ENCODE measurements at places on chromosomes 16 and 17.

GRCh38 chr16:20265019-20265418, 62.3 kb downstream of the GP2 start:
- DNase-seq: no peak

GRCh38 chr16:4544473-4544872, 5.9 kb upstream of the CDIP1 start:
- no peak for DNase-seq

DNA sequence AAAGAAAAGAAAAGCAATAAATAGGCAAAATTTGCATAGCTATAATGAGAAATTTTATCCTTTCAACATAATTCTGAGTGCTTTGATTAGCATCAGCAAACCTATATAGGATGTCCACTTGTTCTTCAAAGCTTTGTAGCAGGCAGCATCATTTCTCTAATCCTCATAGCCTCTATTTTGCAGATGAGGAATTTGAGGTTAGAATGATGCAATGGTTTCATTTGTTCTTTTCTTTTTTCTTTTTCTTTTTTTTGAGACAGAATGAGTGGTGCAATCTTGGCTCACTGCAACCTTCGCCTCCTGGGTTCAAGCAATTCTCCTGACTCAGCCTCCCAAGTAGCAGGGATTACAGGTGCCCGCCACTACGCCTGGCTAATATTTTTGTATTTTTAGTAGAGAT, 594.4 kb downstream of the TOX3 start:
- no peak for DNase-seq

DNA sequence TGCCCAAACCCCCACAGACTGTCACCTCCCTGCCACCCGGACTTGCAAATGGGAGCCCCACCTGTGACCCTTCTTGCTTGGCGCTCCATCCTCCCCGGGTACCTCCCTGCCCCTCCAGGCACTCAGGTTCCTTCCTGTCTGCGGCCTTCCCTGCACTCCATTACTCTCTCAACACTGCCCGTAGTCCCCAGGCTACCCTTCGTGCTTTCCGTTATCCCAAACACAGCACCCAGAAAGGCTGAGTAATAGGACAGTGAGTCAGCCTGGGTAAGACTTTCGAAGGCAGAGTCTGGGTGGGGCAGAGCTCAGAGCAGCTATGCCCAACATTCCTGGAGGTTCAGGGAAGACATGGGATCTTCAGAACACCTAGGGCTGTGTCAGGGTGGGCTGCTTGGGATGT, 16.6 kb upstream of the C16orf74 start:
- peak; percentile 60 for DNase-seq

DNA sequence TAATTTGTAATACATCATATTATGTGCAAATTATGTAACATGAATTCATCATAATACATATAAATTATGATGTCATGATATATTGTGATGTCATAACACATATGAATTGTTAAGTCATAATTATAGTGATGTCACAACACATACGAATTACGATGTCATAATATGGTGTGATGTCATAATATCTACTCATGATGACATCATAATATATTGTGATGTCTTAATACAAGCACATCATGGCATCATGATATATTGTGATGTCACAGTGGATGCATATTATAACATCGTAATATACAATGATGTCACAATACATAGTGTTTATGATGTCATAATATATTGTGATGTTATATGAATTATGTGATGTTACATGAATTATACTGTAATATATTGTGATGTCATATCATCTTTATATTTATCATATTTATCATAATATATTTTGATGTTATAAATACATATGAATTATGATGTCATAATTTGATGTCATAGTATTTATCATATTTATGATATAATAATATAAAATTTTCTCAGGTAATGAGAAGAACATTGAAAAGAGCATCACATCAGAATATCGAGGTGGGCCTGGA, 1793.0 kb downstream of the TP53TG3F start:
- DNase-seq: no peak

GRCh38 chr17:3744014-3744413, 20.3 kb downstream of the HASPIN start:
- DNase-seq: no peak

DNA sequence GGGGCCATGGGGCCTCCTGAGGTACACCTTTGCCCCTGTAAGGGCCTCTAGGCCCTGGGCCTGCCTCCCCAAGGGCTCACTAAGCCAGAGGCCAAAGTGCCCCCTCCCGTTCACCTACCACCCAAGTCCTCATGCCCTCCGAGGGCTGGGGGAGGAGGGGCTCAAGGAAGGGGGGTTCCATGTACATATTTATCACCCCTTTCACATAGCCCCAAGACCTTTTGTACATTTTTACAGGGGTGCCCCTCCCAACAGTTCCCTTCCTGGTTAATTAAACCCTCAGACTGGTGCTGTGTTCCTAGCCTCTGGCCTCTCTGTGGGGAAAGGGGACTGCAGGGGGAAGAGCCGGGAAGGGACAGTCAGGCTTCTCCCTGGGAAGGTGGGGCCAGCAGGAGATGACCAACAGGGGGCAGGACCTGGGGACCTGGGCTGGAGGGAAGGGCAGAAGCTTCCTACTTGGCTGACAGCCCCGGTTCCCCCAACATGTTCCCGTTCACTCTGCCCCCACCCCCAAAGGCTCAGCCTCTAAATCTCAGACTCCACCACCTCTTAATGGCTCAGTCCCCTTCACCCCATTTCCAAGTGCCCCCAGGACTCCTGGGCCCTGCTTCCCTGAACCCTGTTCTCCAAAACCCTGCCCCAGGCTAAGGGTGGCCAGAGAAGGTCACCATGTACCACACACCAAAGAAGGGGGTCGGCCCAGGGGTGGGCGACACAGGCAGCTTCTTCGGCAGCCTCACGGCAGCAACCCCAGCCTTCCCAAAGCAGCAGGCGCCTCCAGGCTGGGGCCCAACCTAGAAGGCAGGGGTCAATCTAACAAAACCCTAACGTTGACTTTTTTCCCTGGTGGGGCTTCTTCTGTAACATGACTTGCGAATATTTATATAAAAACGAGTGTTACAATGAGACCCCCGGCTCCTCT, 11.9 kb downstream of the FBRS start:
- DNase-seq: no peak

- no peak for DNase-seq
Observed at GRCh38 chr17:27849474-27850185, 43.5 kb downstream of the LYRM9 start.

DNA sequence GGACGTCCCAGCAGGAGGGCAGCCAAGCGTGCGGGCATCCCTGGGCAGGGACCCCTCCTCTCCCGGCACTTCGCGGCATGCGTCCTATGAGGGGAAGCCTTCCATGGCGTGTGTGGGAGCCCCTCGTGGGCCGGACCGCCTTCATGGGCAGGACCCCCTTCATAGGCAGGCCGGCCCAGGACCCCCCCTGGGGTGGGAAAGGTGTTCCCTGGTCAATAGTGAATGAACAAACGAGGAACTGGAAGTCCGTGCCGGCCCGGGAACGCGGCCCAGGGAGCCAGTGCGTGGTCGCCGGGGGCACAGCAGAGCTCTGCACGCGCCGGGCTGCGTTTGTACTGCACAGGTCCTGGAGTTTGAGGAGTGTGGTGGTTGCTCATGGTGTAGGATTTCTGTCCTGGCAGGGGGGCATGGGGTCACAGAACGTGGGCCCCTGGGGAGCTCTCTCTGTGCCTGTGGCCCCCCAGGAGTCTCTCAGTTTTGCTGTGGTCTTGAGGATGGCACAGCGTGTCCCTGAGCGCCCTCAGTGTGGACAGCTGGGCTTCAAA, 13.9 kb downstream of the BAIAP2 start:
- no peak for DNase-seq

- DNase-seq: no peak
Observed at GRCh38 chr17:40950176-40950575, 12.7 kb upstream of the KRT23 start.

DNA sequence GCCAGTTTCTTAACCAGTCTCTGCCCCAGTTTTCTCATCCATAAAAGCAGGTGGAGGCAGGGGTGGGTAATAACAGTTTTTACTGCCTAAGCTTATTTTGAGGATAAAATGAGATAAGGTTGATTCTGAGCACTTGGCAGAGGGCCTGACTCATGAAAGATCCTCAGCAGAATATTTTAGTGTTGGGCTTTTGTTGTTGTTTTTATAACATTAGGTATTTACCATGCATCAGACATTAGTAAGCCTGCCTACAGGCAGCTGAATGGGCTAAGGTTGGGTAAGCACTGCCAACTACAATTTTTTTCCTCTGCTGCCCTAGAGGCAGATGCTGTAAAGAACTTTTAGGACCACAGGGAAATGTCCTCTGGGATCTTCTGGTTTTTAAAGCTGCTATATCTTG, 43.1 kb downstream of the SCNN1G start:
- DNase-seq: no peak

- DNase-seq: no peak
Observed at GRCh38 chr17:17624741-17625140, 33.2 kb upstream of the PEMT start.

DNA sequence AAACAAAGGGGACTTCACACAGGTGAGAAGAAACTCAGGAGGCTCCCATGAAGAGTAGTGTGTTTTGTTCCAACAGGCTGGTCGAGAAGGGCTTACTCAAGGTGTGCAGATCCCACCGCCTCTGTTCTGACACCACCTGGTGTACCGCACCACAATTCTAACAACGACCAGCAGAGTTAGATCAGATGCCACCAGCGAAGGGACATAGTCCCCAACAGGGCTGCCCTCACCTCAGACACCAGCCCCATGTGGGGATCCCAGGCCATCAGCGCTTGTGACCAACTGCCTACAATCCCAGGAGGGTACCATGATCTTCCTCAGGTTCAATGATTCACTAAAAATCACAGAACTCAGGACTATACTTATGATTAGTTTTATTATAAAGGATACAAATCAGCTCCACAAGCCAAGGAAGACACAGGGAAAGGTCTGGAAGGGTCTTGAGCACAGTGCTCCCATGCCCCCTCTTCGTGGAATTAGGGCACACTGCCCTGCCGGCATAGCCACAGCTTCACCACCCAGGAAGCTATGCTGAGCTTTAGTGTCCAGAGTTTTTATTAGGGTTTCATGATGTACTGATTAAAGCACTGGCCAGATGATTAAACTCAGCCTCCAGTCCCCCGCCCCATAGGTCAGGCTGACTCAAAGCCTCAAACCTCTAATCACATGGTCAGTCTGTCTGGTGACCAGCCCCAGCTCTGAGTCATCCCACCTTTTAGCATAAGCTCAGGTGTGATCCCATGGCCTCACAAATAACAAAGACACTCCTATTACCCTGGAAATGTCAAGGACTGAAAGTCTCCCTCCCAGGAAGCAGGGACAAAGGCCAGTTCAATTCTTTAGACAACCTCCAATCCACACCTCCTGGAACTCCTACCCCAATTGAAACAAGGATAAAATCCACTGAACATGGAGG, 26.0 kb downstream of the TRIM25 start:
- DNase-seq: no peak

DNA sequence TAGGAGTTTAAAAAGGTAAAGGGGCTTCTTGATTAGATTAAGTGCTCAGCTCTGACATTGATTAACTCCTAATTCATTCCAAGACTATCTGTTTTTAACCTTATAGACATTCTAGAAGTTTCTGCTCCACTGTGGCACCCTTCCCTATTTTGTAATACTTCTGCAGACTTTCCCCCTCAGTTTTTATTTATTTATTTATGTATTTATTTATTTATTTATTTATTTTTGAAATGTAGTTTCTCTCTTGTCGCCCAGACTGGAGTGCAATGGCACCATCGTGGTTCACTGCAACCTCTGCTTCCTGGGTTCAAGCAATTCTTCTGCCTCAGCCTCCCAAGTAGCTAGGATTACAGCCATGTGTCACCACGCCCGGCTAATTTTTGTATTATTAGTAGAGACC, 185.8 kb downstream of the PHKB start:
- no peak for DNase-seq

DNA sequence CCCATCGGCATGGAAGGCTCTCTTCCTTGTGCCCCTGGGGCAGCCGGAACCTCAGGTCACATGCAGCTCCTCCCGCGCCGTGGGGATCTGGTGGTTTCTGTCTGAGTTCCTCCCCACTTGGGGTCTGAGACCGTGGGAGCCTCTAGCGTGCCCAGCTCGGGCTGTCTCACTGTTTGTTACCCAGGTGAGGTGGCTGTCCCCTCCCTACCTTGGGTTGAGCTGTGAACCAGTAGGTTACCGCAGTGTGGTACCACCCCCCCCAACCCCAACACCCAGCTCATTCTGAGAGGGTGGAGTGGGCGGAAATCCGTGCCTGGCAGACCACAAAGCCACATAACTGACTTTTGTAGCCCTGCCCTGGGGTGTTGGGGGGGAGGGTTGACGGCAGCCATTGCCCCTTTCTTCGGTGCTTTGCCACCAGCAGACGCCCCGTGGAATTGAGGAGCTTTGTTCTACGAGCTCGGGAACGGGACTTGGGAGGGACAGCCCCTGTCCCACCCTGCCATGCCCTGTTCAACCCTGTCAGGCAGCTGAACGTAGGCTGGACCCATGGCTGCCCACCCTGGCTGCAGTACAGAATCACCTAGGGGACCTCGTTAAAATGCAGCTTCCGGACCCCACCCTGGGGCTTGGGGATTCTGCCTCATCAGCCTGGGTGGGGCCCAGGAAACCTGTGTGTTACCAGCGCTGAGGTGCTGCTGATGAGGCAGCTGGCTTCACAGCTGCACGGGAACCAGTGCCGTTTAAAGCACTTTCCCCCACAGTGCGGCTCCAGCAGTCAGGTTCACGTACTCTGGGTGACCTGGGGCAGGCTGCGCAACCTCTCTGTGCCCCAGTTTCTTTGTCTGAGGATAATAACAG, 18.5 kb downstream of the RAP1GAP2 start:
- no peak for DNase-seq

DNA sequence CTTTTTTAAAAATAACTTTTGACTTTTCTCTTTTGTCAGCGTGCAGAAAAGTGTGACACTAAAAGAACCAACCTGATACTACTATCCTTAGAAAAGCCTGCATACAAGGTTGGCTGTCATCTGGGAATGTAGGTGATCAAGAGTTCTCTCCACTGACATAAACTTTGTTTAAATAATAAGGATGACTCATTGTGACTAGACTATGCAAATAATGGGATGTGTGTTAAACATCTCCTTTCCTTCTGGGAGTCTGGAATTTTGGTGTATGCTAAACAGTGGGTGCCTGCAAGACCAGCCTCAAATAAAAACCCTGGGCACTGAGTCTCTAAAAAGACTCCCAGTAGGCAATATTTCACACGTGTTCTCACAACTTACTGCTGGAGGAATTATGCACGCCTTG, 373.4 kb downstream of the CNTNAP4 start:
- no peak for DNase-seq

- DNase-seq: no peak
Observed at GRCh38 chr17:81234940-81235821, 3.7 kb downstream of the TEPSIN start.

GRCh38 chr16:65392806-65393565, 271.1 kb upstream of the CDH11 start:
- no peak for DNase-seq

DNA sequence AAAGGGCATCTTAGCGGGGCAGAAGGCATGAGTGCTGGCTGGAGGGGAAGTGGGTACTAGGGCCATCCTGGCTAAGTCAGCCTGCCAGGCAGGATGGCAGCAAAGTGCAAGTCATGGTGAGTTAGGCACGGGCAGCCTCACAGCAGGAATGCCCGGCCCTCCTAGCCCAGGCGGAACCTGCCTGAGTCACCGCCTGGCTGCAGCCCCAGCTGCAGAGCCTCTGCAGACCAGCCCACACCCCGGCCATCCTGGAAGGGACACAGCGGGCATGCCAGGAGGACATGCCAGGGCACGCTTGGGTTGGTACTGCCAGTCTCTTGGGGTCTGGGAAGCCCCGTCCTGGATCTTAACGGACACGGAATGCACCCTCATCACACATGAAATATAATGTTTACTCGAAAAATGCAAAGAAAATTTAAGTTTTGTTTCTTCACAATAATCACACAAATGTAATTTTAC, 5.0 kb upstream of the ALDH3A1 start:
- DNase-seq: no peak

- no peak for DNase-seq
Observed at GRCh38 chr17:73282629-73283028, 20.9 kb upstream of the CPSF4L start.
